ENCODE measurements at places on chromosomes 1 and 21.
A peak's percentile ranks its signal among the peaks of the same experiment; 100 is the strongest.

DNA sequence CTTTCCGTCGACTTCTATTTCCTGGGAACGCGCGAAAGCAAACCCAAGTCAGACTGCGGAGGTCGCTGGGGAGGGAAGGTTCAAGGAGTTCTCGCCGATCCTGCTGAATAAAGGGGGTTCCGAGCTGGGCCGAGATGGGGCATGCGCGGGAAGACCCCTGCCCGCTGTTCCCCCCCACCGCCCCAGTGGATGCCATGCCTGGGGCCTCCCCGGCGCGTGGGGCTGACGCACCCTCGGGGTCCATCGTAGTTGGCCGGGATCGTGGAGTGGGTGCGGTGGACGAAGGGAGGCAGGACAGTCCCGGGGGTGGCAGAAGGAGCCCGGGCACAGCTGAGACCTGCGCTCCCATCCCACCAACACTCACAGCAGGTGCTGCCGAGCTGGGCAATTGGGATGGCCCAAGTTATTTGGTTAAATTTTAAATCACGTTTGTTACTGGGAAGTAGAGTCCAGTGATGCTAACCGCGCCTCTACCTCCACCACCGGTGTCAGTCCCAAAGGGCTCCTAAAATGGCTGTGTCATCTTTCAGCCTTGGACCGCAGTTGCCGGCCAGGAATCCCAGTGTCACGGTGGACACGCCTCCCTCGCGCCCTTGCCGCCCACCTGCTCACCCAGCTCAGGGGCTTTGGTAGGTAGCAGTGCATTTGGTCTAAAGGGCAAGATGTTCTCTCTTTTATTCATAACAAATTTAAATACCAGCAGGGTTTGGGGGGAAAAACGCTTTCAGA, 801 bp downstream of the MX1 start:
- DNase-seq: no peak

DNA sequence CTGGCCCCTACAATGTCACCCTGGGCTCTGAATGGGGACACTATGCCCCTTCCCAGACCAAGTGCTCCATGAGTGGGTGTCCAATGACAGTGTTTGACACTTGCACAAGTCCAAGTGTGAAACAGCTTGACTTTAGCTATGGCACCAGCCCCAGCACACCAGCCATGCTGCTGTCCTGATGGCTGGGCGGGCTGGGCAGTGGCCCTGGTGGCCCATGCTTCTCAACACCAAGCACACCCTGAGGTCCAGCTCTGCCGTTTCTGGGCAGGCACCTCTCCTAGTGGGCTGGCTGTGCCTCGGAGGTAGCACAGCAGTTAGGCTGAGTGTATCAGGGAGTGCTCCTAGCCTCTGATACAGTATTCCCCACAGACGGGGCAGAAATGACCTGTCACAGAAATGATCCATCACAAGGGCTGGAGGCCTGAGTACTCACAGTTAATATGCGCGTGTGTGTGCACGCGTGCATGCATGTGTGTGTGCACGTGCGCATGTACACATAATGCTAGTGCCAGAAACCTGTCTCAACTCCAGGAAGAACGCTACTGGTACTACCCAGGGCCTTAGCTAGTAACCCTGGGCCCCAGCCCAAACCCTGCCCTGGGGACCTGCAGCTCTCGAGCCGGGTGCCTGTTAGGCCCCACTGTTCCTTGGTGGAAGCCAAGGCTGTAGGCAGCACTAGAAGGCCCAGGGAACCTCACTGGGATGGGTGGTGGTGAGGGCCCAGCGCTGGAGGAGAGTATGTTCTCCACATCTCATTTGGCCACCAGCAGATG, 134.0 kb downstream of the DMRTB1 start:
- no peak for DNase-seq

DNA sequence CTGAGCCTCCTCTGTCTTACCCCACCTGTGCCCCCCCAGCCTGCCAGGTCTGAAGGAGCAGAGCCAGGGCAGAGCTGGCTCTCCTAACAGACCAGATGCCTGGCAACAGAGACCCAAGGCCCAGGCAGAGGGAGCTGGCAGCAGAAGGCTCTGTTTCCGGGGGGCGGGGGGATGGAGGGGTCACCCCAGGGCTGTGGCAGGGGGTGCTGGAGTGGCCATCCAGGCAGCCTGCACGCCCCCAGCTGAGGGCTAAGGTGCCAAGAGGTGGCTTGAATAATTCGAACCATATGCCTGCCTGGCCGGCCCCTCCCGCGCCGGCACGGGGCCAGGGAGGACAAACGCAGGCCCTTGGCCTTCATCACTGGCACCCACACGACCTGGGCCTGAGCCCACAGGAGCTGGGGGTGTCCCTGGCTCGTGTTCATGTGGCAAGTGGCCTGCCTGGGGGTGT, 16.0 kb upstream of the PLEKHG5 start:
- DNase-seq: no peak

DNA sequence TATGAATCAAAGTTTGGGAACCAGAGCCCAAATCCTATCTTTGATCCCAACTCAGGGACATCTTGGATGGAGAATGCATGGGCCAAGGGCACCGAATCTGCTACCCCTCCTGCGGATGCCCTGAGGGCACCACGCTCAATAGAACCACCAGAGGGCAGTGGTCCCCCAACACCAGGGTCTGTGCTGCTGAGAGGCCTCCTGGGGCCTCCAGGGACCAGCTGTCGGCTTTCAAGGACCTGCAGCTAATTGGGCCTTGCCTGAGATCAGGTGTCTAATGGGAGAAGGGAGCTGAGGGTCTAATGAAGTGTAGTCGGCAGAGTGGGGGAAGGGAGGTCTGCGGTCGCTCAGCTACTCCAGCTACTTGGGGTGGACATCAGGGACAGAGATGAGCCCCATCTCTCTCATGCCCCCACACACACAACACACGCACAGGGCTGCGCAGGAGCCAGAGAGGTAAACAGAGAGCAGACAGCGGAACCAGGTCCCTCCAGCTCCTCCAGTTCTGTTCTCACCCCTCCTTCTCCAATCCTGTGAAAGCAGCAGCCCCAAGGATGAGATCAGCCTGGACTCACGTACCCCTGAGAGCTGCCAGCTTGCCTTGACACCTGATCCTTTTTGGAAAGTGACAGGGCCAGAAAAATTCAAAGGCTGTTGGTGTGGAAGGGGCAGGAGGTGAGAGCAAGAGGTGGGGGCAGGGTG, 34.9 kb upstream of the PPP1R15B start:
- DNase-seq: peak; percentile 75

GRCh38 chr1:35532497-35533223, 24.5 kb downstream of the KIAA0319L start:
- no peak for DNase-seq

DNA sequence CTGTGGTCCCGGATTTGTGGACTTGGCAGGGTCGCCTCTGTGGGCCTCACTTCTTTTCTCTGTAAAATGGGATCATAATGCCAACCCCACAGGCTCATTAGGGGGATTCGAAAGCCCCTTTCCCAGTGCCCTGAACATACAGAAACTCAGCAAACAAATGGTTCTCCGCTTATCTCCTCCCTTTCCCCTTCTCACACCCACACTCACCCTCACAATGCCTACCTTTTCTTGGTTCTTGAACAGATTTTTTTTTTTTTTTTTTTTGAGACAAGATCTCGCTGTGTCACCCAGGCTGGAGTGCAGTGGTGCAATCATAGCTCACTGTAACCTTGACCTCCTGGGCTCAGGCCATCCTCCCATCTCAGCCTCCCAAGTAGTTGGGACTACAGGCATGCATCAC, 175.7 kb downstream of the KAZN start:
- no peak for DNase-seq

- DNase-seq: no peak
Observed at GRCh38 chr1:64215576-64215975, 12.2 kb downstream of the UBE2U start.

- no peak for DNase-seq
Observed at GRCh38 chr1:165114022-165114888, 242.3 kb downstream of the LMX1A start.

DNA sequence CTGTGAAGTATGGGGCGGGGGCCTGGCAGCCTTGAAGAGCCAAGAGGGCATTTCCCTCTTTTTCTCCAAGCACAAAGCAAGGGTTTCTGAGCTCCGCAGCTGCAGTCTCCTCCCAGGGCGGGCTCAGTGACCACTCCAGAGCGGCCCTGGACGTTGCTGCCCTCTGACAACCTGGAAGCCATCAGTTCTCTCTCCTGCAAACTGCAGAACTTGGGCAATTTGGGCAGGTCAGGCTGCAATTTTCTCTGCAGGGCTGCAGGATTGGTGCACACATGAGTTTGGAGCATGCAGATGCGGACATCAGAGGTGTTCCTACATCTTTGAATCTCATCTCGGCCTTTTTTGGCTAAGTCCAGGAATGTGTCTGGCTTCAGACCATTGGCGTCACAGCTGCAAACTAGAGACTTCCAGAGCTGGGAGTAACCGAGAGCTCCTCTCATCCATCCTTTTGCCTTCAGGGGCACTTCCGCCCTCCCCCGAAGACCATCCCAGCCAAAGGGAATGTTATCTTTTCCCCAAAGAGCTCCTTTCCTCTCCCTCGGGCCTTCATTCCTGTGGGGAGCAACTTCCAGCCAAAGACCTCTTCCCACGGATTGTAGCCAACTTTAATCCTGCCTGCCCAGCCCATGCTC, 139.6 kb upstream of the WNT4 start:
- no peak for DNase-seq

DNA sequence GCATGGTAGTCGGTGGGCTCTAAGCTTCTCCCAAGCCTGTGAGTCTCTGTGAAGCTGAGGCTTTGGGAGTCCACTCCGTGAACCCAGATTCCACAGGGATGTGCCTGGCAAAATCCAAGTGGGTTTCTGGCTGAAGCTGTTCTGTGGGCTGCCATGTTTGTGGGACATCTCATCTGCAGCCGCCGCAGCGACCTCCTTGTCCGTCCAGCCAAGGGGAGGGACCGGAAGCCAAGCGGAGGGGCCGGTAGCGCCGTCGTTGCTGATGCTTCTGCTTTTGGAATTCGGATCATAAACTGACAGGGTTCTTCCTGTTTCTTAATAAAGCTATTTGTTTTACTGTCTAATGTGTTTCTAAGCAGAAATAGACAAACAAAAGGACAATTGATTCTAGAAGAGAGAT, 13.3 kb downstream of the KIF26B start:
- DNase-seq: peak; percentile 4

GRCh38 chr1:60510162-60510561, 436.6 kb upstream of the C1orf87 start:
- no peak for DNase-seq

DNA sequence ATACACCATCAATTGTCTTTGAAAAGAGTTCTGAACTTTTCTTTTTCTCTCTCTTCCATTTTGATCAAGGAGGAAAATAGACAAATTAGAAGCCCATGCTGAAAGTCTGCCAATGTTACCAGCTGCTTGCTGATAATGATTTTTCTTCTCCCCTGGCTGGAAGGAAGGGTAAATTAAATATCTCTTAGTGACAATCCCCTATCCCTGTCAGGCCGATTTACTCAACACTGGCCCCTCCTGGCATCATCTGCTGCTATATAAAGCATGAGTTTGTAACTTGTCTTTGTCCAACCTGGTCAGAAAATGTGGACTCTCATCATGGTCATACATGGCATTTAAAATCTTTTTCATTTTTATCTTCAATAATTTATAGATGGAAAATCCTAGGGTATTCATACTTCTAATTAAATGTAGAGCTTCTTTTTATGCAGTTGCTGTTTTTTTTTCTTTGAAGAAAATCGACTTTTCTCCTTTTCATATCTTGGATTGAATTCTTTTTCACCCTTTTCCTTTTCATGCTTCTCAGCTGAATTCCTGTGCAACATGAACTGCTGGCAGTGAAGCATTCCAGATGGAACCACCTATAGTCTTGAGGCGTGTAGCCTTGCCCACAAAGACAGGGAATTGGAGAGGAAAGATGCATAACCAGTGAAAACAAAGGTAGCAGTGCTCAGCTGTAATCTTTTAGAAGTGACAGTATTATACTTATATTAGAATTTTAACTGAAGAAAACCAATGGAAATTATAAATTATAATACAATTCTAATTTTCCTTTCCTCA, 214.7 kb upstream of the PTGFR start:
- no peak for DNase-seq

DNA sequence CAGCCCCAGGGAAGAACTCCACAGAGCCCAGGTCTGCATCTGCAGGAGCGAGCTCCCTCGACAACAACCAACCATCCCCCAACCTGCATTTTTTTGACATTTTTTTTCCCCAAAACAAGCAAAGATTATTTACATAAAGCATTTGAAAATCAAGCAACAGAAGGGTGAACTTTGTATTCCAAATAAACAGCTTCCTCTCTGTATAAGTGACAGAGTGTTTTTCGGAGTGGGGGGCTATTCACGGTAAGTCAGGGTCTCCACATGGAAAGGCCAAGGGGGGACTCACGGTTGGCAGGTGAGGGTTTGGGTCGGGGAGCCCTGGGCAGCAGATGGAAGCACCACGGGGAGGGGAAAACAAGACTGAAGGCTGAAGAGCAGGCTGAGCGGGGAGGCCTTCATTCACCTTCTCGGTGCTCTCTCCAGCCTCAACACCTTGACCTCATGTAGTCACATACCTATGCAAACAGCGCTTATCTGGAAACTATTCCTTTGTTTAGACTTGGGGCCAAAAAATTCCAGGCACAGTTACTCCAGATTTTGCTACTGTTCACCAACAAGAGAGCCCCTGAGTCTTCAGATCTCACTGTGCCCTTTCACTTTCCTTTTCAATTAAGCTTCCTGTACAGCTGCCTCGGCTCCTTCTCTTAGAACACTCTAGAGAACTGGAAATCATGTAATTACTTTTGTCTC, 27.6 kb downstream of the C2CD2 start:
- no peak for DNase-seq

- DNase-seq: no peak
Observed at GRCh38 chr1:31409946-31410858, 2.8 kb upstream of the SERINC2 start.

DNA sequence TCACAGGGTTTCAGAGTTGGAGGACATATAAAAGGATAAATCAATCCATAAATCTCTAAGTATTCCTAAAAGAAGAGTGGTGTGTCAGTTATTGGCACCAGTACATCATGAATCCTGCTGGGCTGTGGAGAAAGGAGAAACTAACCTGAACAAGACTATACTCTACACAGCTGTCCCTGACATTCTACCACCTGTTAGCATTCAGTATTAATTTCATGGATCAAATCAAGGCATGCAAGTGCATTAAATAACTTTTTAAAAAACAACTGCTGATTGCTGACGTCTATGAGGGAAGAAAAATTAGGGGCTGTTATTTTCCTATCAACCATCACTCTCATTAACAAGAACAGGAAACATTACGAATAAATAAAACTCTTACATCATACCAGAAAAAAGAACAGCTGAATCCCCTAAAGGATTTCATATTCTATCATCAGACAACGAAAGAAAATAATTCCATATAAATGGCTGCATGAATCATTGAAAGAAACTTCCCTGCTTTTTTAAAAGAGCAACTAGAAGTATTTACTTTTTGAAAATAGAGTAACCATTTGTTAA, 121.7 kb downstream of the ATF6 start:
- no peak for DNase-seq

DNA sequence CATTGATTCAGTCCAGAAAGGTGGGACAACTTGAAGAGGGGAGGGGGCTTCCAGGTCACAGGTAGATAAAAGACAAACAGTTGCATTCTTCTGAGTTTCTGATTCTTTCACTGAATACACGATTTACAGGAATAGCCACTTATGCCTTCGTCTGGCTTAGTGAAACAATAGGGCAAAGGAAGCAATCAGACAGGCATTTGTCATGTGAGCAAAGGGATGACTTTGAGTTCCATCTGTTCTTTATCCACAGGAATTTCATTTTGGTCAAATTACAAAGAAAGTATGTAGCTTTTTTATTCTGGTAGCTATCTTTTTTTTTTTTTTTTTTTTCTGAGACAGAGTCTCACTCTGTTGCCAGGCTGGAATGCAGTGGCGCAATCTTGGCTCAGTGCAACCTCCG, 202.5 kb downstream of the TTLL7 start:
- no peak for DNase-seq
